ENCODE measurements at places on chromosomes 2 and 18.
A peak's percentile ranks its signal among the peaks of the same experiment; 100 is the strongest.

DNA sequence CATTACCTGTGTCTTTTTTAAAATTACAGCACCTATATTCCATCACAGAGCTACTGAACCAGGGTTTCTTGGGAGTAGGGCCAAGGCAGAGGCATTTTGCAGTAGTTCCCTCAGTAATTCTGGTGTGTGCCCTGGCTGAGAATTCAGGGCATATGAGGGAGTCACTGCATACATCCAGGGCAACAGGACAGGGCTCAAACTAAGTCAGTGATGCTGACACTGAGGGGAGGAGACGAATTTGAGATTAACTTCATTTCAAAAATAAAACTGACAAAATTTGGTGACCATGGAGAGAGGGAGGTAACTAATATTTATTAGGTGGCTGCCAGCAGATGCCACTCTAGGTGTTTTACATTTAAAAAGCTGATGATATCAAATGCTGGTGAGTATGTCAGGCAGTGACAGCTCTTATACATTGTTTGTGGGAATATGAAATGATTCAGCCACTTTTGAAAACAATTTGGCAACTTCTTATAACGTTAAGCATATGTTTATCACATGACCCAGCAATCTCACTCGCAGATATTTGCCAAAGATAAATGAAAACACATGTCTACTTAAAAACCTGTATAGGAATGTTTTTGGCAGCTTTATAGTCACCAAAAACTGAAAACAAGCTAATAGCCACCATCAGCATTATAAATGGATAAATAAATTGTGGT, 20.3 kb downstream of the STRADB start:
- DNase-seq = no peak

DNA sequence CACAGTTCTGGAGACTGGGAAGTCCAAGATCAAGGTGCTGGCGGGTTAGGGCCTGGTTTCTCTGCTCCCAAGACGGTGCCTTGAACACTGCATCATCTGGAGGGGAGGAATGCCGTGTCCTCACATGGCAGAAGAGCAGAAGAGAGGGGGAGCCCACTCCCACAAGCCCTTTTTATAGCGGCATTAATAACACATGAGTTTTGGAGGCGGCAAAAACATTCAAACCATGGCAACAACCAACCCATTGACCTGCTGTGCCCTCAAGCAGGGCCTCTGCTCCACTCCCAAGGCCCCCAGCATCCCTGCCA, 62.0 kb downstream of the SMAD7 start:
- DNase-seq = no peak

DNA sequence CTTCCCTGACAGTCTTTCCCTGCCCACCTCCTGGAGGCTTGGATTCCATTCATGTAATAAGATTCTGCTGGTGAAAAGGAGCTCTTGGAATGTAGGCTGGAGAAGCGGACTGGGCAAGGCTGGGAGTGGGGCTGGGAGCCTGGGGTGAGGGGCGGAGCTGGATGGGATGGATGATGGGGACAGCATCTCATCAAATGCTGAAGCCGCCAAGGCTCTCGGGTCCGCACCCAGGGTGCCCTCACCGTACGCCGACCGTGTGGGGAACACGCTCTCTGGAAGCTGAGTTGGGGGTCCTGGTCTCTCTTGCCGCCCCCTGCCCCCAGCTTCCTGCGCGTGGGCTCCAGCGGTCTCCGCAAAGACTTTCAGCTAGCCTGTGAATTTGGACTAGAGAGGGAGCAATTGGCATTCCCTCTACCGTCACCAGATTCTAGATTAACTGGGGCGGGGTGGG, 9.1 kb downstream of the RAX start:
- no peak for DNase-seq

GRCh38 chr18:42977982-42978637, 137.4 kb downstream of the RIT2 start:
- no peak for DNase-seq

DNA sequence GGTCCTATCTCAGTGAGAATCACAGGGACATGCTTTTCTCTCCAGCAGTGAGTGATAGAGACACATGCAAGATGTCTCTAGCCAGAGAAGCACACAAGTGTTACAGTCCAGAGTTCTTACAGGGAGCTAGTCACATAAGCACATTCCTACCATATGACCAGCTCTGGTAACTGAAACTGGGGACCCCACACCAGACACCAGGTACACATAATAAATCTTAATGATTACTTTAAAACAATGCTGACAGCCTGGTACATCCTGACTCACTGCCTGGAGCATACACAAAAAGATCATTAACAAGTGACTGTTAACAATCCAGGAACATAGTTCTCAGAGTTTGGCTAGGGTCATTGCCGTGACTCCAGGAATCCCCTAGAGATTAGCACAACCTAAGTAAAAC, 53.6 kb downstream of the GALNT1 start:
- DNase-seq = no peak

- no peak for DNase-seq
Observed at GRCh38 chr2:33496150-33496549, 19.7 kb downstream of the RASGRP3 start.

- DNase-seq = no peak
Observed at GRCh38 chr2:196719110-196719872, 79.8 kb downstream of the CCDC150 start.

GRCh38 chr2:178287652-178288344, 93.5 kb downstream of the OSBPL6 start:
- no peak for DNase-seq

DNA sequence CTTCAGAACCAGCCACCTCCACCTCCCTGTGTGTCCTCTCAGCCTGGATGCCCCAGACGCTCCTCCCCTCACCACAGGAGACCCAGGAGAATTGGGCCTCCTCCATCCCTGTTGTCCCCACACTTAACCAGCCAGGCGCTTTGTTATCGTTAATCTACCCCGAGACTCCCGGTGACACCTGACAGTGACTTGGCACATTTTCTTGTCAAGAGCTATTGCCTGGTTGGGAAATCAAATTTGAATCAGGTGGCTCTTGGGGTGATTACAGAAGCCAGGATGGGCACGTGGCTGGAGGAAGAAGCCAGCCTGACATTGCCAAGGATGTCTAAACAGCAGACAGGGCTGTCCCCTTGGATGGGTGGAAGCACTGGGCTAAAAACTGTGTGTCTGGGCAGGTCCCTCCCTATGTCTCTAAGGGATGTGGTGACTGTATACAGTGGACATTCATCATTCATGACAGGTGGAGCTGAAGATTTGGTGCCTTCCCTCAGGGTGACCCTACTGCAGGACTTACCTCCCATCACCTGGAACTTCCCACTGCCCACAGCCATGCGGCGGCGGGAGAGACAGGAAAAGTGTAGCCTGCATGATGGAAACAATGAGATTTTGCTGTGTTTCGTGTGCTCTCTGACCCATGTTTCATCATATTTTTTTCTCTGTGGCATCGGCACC, 157.2 kb upstream of the CAPN13 start:
- no peak for DNase-seq

DNA sequence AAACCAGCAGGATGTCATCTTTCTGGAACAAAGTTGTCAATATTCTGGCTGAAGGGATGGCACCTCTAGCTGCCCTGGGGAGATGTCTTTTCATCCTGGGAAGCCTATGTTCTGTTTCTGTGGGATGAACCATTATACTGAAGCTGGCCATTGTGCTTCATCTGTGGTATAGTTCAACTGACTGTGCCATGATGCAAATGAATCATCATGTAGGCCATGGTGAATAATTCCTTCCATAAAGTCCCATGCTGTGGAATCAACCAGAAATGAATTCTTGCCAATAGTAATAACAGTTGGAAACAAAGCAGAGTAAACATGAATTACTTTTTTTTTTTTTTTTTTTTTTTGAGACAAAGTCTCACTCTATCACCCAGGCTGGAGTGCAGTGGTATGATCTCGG, 64.1 kb upstream of the CNGA3 start:
- no peak for DNase-seq

GRCh38 chr2:3512086-3512485, 7.2 kb downstream of the ADI1 start:
- no peak for DNase-seq

GRCh38 chr2:220858101-220858500, 714.0 kb downstream of the EPHA4 start:
- no peak for DNase-seq

GRCh38 chr2:47429795-47430194, 26.8 kb downstream of the MSH2 start:
- DNase-seq = no peak

- DNase-seq = peak; percentile 20
Observed at GRCh38 chr2:136214307-136215200, 96.6 kb upstream of the CXCR4 start.

All from CD4-positive, alpha-beta T cell treated with Interleukin-17A for 1 hour (primary cell).